Head of caudate nucleus (tissue), 42 donors: ENCODE measurements at places on chromosomes 4 and X.

GRCh38 chr4:74282926-74283325 is 25.3 kb upstream of the EPGN start:
- DNase-seq: no peak

- no peak for DNase-seq
Observed at GRCh38 chr4:162700815-162701361, 465.8 kb downstream of the NAF1 start.

GRCh38 chr4:870951-871350 is 45.0 kb upstream of the CPLX1 start:
- no peak for DNase-seq

GRCh38 chrX:46884799-46885198 is 27.4 kb upstream of the JADE3 start:
- DNase-seq: no peak

- no peak for DNase-seq
Observed at GRCh38 chr4:173091362-173091761, 77.2 kb upstream of the GALNT7 start.

- no peak for DNase-seq
Observed at GRCh38 chrX:48509245-48509590, 426 bp downstream of the PORCN start.

GRCh38 chr4:113302051-113302450 is 252.6 kb downstream of the ANK2 start:
- no peak for DNase-seq

- no peak for DNase-seq
Observed at GRCh38 chrX:23792861-23793553, 10.0 kb downstream of the SAT1 start.

DNA sequence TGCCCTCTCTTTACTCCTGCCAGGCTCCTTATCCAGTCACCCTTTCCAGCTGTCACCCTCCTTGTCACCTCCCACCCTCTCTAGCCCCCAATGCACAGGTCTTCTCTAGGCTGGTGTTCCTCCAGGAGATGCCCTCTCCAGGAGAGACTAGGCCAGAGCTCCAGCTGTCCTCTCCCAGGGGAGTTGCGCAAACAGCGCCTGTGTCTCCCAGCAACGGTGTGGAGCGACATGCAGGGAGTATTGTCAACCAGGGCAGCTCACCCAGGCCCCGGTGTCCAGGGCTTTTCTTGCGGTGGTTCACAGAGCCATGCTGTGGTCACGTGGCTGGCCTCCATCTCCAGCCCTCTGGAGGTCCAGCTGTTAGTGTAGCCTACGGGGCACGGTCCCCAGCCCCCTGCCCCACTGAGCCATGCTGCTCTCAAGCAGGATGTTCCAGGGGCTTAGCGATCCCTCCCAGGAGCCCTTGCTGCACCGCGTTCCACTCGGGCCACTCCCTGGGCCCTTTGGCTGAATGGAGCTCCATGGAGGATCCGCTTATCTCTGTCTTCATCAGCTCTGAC is 34.8 kb downstream of the CCNQ start:
- no peak for DNase-seq

DNA sequence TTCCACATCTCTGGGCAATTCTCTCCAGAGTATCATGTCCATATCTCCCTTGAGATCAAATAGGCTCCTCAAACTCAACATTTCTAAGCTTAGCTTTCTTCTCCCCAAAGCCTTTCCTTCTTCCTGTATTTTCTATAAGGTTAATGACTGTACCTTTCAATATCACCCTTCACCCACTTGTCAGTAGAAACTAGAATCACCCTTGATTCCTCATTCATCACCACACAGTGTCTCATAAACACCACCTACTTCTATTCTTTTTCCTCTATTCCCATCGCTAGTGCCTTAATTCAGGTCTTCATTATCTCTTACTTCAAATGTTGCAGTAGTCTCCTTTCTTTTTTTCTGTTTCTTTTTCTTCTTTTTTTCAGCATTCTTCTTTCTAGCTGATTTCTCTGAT is 28.3 kb upstream of the SMS start:
- no peak for DNase-seq

GRCh38 chr4:84167093-84167492 is 332.0 kb downstream of the NKX6-1 start:
- no peak for DNase-seq

- peak; percentile 26 for DNase-seq
Observed at GRCh38 chr4:168877511-168878491, 132.3 kb downstream of the CBR4 start.

DNA sequence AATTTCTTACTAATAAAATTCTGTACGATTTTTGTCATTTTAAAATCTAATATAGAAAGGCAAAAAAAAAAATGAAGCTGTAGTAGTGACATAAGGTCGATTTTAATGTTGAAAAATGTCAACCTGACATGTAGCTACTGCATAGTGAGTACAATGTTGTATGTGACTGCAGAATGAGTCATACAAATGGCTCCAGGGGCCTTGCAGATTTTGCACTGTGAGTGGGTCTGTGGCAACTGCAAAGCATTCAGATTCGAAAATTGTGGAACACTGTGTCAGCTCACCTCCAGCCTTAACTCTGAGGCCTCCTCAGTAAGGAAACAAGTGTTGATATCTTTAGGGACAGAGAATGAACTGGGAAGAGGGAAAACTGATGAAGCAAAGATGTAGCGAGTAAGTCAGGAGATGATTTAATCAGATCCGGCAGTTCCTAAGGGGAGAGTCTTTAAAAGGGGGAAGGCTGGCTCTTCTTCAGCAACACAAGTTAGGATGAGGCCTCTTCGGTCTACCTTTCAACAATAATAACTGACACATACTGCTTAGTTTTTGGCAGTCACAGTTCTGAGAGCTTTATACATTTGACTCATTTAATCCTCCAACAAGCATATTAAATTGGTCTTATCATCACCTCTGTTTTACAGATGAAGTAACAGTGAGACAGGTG is 24.9 kb downstream of the TKTL2 start:
- peak; percentile 13 for DNase-seq

- no peak for DNase-seq
Observed at GRCh38 chrX:20967725-20968124, 406.5 kb upstream of the CNKSR2 start.
